ENCODE measurements at places on chromosomes 6 and 20.

- DNase-seq = no peak
These were observed 234.2 kb downstream of the HACE1 start for GRCh38 chr6:104625536-104625935.

DNA sequence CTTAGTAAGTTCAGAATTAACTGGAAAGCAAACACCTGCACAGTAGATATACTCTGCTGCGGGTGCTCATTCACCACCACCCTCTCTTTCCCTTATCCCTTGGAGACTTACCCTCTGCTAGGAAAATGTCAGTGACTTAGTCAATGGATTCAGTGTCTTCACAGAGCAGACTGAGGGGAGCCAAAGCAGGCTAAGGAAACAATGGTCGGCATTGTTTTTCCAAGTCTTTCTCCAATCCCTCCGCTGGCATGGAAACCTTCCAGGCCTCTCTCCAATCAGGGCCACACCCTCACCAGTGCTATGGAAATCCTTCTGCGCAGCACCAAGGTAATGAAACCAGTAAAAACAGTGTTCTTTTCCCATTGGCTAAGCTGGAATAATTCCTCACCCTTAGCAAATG lies 531.2 kb downstream of the TFAP2B start:
- no peak for DNase-seq

DNA sequence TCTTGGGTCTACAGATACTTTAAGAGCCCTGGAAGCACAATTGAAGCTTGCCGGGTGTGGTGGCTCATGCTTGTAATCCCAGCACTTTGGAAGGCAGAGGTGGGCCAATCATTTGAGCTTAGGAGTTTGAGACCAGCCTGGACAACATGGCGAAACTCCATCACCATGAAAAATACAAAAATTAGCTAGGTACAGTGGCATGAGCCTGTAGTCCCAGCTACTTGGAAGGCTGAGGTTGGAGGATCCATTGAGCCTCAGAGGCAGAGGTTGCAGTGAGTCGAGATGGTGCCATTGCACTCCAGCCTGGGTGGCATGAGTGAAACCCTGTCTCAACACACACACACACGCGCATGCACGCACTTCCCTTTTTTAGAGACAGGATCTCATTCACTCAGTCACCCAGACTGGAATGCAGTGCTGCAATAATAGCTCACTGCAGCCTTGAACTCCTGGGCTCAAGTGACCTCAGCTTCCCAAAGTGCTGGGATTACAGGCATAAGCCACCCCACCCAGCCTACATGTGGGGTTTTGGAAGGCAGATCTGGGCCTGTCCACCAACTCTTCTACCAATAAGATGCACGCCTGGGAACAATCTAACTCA lies 182.5 kb upstream of the JARID2 start:
- DNase-seq = no peak

DNA sequence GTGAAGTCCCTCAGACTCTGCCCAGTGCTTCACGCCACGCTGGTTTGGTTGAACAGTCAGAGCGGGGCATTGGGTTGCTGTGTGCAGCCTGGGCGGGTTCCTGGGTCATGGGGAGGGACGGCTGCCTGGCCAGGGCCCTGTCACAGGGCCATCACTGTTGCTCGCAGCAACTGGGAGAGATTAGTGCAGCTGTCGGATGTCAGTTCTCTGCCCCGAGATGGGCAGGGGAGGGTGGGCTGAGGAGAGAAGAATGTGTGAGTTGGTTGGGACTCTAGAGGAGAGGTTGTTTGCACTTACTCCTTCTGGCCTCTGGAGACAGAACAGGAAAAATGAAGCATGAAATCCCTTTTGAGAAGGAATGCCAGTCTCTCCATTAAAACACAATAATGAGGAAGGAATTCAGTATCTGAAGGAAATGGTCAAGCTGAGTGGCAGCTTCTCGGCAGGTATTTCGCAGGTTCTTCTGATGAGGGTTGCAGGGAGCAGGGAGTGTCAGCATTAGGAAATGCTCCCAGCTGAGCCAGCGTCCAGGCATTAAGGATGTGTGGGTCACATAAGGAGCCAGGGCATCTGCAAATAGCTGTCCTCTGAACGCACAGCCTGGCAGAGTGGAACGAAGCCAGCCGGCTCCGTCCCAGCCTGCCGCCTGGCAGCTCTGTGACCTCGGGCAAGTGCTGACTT lies 95.9 kb downstream of the SSR1 start:
- no peak for DNase-seq

DNA sequence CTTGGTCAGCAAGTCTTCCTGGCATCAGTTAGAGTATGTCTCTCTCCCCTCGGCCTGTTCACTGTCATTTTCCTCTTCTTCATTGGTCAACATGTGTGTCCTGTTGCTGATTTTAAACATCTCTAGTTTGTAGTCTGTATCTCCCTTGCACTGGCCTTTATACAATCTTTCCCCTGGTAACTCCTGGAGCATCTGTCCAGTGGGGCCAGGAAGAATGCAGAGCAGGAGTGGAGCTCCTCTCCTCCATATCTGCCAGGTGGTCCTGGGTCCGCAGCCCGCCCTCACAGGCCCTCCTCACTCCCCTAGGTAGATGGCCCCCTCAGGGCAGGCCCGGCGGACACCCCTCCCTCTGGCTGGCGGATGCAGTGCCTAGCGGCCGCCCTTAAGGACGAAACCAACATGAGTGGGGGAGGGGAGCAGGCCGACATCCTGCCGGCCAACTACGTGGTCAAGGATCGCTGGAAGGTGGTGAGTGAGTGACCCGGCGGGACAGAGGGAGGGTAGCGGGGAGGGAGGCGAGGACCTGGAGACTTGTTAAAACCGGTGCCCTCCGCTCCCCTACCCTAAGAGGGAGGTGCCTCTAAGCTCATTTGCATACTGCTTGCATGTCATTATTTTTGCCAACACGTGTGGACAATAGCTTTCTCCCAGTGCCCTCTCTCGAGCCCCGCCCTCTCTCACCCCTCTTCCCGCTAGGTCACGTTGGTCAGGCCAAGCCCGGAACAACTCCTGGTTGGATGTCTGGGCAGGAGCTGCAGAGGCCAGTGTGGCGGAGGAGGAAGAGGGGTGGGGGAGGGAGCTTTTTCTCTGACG lies 3.2 kb downstream of the TTBK1 start:
- DNase-seq = peak; percentile 80

- DNase-seq = no peak
These were observed 10.1 kb downstream of the PKHD1 start for GRCh38 chr6:52077180-52077884.

GRCh38 chr20:53621482-53622246 lies 28.0 kb upstream of the ZNF217 start:
- no peak for DNase-seq

DNA sequence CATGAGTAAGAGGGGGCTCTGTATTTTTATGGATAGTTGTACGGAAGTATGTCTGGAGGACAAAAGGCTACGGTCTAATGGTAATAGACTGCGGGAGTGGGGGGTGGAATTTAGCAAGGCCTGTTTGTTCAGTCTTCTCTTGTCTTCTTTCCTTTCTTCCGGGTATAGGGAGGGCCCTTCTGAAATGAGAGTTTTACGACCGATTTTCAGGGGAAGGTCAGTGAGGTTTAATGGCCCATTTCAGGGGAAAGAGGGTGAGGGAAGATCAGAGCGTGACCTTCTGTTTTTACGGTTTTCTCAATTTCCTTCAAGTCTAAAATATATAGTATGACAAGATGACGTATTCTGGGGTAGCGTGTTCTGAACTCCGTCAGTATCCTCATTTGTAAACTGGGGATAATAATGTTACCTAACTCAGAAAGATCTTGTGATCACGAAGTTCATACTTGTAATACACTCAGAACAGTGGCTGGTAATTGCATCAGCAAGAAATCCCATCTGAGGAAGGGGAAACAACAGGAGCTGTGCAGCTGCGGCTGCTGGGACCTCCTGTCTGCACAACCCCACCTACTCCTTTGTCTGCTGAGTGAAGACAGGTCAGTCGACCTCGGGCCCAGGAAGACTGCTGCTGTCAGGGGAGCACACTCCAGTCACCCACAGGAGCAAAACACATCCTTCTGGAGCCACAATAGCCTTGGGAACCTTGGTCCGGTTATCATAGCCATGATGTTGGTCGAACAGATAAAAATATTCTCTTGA lies 90.4 kb downstream of the MAP3K7 start:
- DNase-seq = no peak

DNA sequence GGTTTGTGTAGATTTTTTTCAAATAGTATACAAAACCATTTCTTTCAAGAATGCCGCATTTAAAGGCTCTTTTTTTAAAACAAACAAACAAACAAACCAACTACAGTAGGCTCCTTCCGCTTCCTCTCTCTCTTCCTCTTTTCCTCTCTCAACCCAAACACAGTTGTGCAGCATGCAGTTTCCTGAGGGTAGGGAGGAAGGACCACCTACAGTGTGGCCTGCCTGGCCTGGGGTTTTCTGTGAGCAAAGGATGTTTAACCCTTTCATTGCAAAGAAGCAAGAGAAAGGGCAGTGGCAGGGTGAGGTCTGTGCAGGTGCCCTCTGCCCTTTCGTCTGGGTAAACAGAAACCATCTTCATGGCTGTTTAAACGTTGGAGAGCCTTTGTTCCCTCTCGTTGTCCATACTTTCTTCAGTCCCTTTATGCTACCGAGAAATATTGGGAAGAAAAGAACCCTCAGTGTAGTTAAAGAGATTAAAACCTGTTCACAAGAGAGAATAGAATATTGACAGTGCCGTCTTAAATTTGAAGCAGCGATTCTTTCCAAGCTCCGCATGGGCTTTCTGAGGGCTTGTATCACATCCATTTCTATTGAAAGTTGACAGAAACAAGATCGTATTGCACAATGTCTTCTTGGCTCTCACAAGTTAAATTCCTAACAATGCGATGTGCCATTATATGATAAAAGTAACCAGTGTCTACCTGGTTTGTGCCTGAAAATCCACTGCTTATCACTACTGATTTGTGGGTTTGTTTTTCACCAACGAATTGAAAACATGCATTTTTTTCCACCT lies 215.5 kb upstream of the SNX9 start:
- no peak for DNase-seq

DNA sequence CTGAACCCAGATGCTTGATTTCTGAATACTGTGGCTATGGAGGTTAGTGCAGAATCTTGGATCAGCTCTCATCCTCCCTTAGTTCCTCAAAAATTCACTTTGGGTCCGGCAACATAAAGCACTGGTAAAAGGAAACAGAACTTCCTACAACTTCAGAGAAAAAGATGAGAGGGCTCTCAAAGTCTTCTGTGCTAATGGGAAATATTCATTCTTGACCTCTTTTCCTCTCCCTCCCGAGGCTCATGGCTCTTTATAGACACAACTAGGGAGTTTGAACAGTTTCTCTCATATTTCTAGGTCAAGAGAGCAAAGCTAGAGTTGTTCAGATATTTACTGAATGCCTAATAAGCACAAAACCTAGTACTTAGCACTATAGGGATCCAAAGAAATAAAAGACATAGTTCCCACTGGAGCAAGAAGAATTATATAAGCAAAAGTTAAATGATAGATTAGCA lies 124.1 kb upstream of the TCF21 start:
- DNase-seq = no peak

DNA sequence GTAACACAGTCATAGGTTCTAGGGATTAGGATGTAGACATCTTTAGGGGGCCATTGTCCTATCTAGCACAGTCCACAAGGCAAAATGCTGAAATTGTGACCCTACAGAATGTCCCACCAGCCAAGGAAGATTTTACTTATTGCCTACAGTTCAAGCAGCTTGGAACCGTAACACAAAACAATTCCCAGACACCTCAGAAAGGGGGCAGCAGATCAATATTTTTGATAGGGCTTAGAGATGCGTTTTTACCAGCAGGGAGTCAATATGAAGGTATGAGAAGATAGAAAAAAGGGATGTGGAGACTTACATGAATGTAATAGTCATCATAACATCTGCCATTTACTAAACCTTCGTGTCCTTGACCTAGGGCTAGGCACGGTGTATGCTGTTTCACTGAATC lies 81.0 kb downstream of the TMEM170B start:
- no peak for DNase-seq

DNA sequence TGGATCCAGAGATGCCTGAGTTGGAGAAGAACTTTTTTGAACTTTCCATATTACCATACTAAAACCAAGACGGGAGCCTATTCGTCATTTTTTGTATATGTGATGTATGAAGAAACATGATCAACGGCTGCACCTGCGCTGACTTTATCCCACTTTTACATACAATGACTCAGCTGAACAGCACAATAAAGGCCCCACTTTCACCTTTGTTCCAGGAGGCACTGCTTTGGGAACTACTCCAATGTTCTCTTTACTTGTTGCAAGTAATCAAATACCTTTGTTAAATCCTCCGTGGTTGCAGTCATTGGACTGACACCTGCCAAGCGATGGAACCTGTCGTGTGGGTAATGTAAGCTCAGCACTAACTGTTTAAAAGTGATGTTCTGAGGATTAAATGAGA lies 17.3 kb upstream of the BTN3A2 start:
- DNase-seq = no peak

- no peak for DNase-seq
These were observed 8.3 kb downstream of the OR2H1 start for GRCh38 chr6:29465279-29465678.

GRCh38 chr20:44748005-44748370 lies 2.3 kb downstream of the KCNK15 start:
- peak; percentile 6 for DNase-seq

DNA sequence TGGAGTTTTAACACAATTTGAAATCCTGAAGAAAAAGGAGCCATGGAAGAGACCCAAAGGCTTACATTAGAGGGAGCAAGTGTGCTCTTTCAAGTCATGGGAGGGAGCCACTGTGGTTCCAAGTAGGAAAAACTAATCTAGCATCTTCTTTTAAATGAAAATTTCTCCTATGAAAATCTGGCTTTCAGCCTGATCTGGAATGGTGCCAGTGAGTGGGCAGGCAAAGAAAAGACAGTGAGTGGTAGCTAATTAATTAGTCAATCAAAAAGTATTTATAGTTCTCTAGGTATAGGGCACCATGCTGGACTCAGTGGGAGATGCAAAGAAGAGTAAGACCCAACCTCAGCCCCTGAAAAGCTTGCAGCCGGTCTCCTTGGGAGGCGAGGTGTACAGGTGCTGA lies 21.9 kb downstream of the CAP2 start:
- DNase-seq = no peak

DNA sequence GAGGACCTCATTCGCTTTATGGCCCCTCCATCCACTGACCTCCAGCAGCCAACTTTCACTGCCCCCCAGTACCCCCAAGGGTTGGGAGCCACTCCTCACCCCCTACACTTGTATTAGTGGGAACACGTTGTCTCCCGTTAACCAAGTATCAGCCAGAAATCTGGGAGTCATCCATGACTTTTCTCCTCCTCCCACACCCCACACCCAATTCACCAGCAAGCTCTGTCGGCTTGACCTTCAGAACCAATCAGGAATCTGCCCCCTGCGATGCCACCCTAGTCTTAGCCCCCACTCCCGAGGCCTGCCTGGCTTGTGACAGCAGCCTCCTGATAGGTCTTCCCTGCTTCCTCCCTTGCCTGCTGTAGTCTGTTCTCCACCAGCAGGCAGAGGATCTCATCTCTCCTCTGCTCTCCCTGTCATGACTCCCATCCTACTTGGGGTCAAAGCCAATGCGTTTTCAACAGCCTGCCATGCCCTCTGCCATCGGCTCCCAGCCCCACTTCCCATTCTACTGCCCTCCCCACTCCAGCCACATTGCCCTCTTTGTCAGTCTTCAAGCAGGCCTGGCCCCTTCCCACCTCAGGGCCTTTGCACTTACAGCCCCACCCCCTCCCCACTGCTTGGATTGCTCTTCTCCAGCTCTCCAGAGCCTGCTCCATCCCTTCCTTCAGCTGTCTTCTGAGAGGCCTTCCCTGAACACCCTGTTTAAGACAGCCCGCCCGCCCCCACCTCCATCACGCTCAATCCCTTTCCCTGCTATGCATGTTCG lies 19.4 kb downstream of the MDGA1 start:
- no peak for DNase-seq
